ENCODE measurements at places on chromosomes 12 and 14.

- DNase-seq, result peak; percentile 72
These were observed 48.7 kb upstream of the ATF1 start for GRCh38 chr12:50715174-50715573.

DNA sequence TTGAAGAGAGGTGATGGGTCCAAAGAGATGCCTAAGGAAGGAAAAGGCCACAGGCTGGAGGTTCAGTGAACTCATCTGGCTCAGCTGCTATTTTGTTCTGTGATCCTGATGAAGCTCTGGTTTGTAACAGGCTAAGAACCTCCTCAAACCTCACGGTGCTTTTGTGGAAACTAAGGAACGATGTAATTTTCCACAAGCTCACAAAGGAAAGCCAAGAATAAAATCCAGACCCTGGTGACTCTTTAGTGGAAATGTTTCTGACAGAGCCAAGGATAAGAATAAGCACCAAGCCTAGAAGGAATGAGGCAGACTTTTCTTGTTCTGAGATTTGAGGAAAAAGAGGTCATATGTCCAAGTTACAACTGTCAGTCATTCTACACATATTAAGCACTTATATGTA is 93.6 kb downstream of the SLC24A4 start:
- DNase-seq, result no peak

GRCh38 chr12:3897371-3897971 is 24.3 kb upstream of the PARP11 start:
- no peak for DNase-seq

GRCh38 chr12:15477761-15478160 is 155.5 kb downstream of the PTPRO start:
- DNase-seq, result no peak

DNA sequence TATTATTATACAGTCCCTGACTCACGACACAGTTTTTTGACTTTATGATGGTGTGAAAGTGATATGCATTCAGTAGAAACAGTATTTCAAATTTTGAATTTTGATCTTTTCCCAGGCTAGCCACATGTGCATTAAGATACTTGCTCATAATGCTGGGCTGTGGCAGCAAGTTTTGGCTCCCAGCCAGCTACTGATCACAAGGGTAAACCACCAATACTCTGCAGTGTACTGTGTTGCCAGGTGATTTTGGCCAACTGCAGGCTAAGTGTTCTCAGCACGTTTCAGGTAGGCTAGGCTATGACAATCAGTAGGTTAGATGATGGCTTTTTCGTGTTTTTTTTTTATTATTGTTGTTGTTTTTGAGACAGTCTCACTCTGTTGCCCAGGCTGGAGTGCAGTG is 69.4 kb upstream of the ACTN1 start:
- no peak for DNase-seq

DNA sequence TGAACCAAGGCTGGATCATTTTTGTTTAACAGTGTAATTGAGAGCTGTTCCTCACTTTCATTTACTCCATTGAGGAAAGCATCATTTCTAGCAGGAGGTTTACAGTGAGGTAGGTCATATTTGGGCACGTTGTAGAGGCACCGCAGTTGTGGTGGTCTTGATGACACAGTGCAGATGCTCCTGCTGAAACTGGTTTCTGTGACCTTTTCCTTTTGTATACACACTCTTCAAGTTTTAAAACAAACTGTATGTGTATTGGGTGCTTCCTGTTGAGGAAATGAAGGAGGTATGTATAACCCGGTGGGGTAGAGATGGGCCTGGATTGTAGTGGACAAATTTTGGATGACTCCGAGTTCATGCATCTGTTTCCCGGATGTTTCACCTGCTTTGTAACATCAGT is 456.3 kb upstream of the RGS6 start:
- no peak for DNase-seq

- peak; percentile 64 for DNase-seq
These were observed 127.7 kb upstream of the MAX start for GRCh38 chr14:65229748-65230728.

DNA sequence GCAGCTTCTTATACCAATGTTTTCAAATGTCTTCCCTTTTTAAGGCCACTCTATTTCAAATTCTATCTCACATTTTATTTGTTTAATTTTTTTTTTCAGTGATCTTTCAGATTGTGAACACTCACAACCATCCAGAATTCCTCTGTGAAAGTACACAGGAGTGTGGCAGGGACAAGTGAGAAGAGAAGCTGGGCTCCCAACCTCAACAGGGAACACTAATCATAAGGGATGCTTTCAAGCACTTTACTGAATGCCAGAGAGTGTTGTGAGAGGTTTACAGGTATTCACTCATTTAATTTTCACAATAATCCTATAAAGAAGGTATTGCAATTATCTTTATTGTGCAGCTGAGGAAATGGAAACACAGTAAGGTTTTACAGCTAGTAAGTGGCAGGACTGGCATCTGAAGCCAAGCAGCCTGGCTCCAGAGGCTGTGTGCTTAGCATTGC is 60.1 kb upstream of the PYGL start:
- DNase-seq, result peak; percentile 45

DNA sequence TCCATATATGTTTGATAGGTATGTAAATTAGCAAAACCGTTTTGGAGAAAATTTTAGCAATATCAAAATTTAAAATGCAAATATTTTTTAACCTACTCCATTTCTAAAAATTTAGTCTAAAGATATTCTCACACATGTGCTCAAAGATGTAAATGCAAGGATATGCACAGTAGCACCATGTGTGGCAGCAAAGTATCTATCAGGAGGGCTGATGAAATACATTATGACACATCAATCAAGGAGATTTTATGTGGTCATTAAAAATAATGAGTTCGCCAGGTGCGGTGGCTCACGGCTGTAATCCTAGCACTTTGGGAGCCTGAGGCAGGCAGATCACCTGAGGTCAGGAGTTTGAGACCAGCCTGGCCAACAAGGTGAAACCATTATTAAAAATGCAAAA is 8.0 kb upstream of the C1R start:
- DNase-seq, result no peak

GRCh38 chr14:87030197-87030596 is 962.8 kb downstream of the GALC start:
- no peak for DNase-seq

DNA sequence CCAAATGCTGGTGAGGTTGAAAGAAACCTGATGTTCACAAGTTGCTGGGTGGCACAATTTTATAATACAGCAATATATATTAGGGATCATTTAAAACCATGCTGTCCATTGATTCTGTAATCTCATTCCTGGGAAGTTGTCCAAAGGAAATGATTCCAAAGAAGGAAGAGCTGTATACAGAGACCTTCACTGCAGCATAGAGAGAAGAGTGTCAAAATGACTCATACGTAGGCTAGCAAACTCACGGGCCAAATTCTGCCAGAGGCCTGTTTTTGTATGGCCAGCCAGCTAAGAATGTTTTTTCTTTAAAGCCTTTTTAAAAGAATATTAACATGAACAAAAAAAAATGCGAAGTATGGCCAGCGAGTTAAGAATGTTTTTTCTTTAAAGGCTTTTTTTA is 69.2 kb upstream of the MED13L start:
- peak; percentile 83 for DNase-seq

DNA sequence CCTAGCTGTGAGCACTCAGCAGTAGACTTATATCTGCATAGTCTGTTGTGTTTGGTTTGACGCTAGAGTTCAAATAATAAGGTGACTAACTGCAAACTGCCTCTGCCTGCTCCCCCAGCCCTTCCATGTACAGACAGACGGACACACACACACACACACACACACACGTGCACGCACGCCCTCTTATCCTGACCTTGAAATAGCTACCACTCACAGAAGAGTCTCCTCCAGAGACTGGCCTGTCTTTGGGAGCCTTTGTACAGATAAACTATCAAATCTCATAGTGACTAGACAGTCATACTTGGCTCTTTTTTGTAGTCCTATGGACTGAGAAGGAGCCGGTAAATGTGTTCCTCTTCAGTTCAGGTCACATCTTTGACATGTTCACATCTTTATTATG is 158.4 kb downstream of the FBXL14 start:
- DNase-seq, result no peak

DNA sequence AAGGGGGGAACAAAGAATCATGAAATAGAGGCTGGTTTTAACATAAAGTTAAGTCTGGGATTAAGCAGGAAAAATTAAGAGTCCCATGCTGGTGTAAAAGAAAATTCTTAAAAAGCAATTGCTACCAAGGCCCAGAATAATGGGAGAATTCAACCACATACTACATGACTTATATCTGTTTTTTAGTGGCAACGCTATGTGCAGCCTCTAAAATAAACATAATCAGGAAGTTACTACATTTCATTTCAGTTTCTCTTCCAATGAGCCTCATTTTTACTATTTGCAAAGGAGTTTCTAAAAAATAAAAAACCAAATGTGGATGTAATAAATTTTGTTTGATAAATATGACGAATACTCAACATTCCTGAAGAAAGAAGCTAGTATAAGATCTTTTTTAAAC is 58.1 kb downstream of the CPNE8 start:
- DNase-seq, result no peak

GRCh38 chr14:21032326-21033132 is 2.1 kb downstream of the RNASE13 start:
- no peak for DNase-seq

GRCh38 chr14:23831596-23831995 is 122.0 kb upstream of the DHRS4 start:
- DNase-seq, result no peak

DNA sequence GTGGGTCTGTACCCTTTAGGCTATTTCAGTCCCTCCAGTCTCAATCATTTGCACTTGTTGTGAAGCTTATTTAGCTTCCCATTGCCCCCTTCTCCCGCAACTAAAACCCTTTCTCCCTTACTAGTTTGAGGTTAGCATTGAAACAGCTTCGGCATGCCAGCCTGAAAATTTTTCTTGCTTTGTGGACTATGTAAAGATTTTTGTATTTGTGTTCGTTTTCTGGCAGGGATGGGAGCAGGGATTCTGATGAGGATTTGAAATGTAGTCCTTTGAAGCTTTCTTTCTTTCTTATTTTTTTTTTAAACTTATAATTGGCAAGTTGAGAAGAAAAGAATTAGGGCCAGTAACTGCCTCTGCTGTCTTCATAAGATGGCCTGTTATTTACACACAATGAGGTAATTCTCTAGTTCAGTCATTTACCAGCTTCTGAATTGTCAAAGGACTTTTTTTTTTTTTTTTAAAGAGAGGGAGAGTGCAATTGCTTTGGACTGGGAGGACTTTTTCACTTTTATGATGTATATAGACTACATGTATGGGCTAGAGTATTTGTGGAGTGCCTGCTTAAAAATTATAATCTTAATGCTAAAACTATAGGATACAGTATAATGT is 29.0 kb downstream of the PALS1 start:
- DNase-seq, result peak; percentile 43

DNA sequence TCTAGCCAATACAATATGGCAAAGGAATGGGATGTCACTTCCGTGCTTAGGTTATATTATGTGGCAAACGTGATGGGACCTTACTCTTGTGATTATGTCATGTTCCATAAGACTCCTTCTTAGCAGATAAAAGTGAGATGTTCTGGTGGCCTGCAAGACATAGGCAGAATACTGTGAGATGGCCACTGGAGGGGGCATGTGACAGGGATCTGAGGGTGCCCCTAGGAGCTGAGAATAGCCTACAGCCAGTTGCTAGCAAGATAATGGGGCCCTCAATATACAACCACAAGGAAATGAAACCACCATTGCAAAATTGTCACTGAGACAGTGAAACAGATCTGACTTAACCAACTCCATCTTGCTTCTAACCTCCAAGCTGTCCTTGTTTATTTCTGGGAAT is 151.4 kb upstream of the SSTR1 start:
- DNase-seq, result no peak

DNA sequence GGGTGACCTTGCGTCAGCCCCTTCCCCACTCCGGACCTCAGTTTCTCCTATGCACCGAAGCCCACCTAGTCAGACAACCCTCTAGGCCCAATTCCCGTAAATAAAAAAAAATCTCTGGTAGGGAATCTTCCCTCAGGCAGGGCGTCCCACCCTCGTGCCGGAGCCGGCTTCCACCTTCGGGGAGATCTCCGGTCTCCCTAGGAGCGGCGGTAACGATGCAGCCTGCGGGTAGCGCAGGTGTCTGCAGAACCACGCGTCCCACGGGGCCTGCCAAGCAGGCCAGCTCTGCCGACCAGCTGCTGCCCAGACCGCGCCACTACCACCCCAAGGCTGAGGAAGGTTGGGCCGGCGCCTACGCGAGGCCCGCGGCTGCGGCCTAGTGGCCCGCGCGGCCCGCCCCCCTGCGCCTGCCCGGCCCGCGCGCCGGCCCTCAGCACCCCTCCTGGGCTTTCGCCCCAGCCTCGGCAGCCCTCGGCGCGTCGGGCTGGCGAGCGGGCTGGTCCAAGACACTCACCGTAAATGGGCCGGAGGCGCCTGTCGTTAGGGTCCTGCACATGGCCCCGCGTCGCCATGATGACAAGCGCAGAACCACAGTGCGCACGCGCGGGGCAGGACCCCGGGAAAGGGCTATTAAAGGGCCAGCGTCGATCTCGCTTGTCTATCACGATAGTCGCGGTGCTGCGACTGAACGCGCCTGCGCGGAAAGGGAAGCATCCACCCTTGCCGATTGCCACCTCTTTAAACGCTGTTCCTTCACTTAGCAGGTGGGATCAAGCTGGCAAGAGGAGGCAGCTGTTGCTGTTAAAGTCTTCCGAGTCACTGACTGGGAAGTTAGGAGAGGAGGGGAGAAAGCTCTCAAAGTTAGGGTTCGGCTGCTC is at the start of gene NAA25:
Gene NAA25 (minus strand): TSS at position 582 of the 878 bp plus-strand sequence. CDS start 10 bp downstream, at position 572.
- peak; percentile 95 for DNase-seq

DNA sequence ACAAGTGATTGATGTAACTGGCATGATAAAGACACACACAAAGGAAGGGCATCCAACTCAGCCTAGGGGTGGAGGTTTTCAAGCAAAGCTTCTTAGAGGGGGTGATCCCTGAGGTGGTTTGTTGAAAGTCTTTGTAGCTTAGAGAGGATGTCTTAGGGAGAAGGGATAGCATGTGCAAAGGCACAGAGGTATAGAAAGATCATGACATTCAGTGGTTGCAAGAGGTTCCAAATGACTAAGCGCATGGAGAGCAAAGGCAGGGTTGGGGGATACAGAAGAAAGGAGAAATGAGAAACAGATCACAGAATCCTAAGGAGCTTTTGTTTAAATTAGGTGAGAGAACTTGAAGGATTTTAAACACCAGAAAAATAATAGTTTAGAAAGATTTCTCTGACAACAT is 5.2 kb upstream of the CCT2 start:
- DNase-seq, result no peak

- no peak for DNase-seq
These were observed 23.3 kb downstream of the PAX9 start for GRCh38 chr14:36684946-36685345.

- peak; percentile 78 for DNase-seq
These were observed 508 bp upstream of the KCNH5 start for GRCh38 chr14:63045612-63046320.

DNA sequence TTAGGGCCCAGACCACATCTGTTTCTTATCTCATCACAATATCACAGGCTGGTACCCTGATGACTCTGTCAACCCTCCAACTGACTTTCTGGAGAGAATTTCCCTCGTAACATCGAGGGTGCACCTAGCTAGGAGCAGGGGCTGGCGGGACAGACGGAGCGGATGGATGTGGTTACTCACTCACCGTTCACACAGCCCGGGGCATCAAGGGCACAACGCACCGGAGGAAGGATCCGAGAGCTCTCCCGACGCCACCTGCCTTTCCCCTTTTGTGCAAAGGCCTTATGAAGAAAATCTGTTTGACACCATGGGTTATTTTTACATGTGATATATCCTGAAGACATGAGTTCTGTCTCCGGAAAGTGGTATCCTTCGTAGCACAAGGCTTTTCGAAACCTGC is 31.4 kb downstream of the SLC15A4 start:
- no peak for DNase-seq

GRCh38 chr12:7787574-7788293 is 1.5 kb upstream of the NANOG start:
- DNase-seq, result no peak
